ENCODE measurements at places on chromosomes 13 and 19.
A peak's percentile ranks its signal among the peaks of the same experiment; 100 is the strongest.

GRCh38 chr19:39001041-39001440 is 25.5 kb upstream of the FBXO17 start:
- no peak for DNase-seq
- H3K27ac ChIP-seq: no peak overlapping the region
- H3K4me1 ChIP-seq: no peaks in the 10 kb centered on the region
- no peaks in the 10 kb centered on the region for H3K27me3 ChIP-seq

GRCh38 chr13:99859178-99860177 is 112.1 kb downstream of the ZIC5 start:
- H3K27me3 ChIP-seq: no peaks in the 10 kb centered on the region
- no peak for DNase-seq
- H3K27ac ChIP-seq: no peak overlapping the region
- H3K36me3 ChIP-seq: no peaks in the 10 kb centered on the region

DNA sequence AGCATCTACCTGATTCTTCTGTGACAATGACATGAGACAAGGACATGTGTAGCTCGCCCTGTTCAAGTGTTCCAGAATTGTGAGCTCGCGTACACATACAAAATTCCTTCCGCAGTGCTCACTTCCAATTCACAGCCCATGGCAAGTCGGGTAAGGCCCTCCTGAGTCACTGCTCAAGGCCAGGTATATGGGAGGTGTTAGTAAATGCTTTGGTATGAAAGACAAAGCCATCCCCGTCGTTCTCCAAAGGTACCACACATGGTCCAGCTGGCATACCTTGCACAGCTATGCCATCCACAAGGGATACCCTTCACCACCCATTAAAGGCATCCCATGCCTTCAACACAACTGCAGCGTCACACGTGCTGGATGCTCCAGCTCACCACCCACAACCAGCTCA is 4.4 kb upstream of the ELL start:
- DNase-seq: no peak
- H3K36me3 ChIP-seq: no peaks in the 10 kb centered on the region
- no peak overlapping the region for H3K27ac ChIP-seq
- no peaks in the 10 kb centered on the region for H3K27me3 ChIP-seq
- no peaks in the 10 kb centered on the region for H3K4me1 ChIP-seq

- H3K27me3 ChIP-seq: no peaks in the 10 kb centered on the region
- no peaks in the 10 kb centered on the region for H3K4me1 ChIP-seq
- H3K36me3 ChIP-seq: no peaks in the 10 kb centered on the region
- H3K4me3 ChIP-seq: no peak overlapping the region
- no peak for DNase-seq
Measured at GRCh38 chr19:27654266-27654990, 1558.5 kb downstream of the UQCRFS1 start.

- no peak for DNase-seq
- H3K36me3 ChIP-seq: no peaks in the 10 kb centered on the region
- peak overlapping the region; percentile 84 for H3K27ac ChIP-seq
- H3K4me3 ChIP-seq: peak overlapping the region; percentile 26
Measured at GRCh38 chr13:45413826-45414307, 4.3 kb downstream of the SLC25A30 start.

GRCh38 chr19:39024875-39025641 is 7.3 kb downstream of the FBXO27 start:
- DNase-seq: no peak
- H3K27me3 ChIP-seq: no peaks in the 10 kb centered on the region
- no peak overlapping the region for H3K4me3 ChIP-seq
- H3K27ac ChIP-seq: no peak overlapping the region

- no peak overlapping the region for H3K4me3 ChIP-seq
- peaks cover 8% of the 10 kb centered on the region for H3K4me1 ChIP-seq
- no peak for DNase-seq
Measured at GRCh38 chr19:10471909-10472308, 31.2 kb downstream of the KEAP1 start.

DNA sequence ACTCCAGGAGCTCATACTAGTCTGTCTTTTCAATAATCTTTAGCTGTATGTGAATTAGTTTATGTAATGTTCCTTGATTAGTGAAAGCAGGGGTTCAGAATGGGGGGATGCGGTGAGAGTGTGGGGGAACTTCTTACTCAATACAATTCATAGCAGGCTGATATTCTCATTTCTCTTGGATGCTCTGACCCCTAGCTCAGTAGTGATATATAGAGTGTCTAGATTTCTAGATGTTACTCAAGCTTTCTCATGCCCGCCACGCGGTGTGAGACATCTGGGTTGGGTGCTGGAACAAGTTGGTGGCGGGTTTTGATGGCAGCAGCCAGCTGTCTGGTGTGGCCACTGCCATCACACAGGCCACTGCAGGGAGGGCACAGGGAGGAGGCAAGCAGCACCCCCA is 39.3 kb upstream of the FLT1 start:
- no peaks in the 10 kb centered on the region for H3K36me3 ChIP-seq
- no peak overlapping the region for H3K4me3 ChIP-seq
- DNase-seq: no peak
- no peaks in the 10 kb centered on the region for H3K4me1 ChIP-seq

GRCh38 chr13:51223560-51224270 is 1.5 kb downstream of the FAM124A start:
- no peak overlapping the region for H3K4me3 ChIP-seq
- no peaks in the 10 kb centered on the region for H3K36me3 ChIP-seq
- peaks cover 3% of the 10 kb centered on the region for H3K4me1 ChIP-seq

GRCh38 chr13:63110466-63110865 is 1694.8 kb upstream of the PCDH20 start:
- no peaks in the 10 kb centered on the region for H3K27me3 ChIP-seq
- no peaks in the 10 kb centered on the region for H3K36me3 ChIP-seq
- no peak for DNase-seq
- H3K4me1 ChIP-seq: peaks cover 8% of the 10 kb centered on the region

GRCh38 chr19:3626473-3627350 is at the start of gene CACTIN:
TSS of gene CACTIN (minus strand) at chr19:3626790. CDS start at chr19:3626762, 28 bp downstream.
- H3K27me3 ChIP-seq: no peaks in the 10 kb centered on the region
- H3K4me1 ChIP-seq: peaks cover 7% of the 10 kb centered on the region
- peak within 1 kb of the TSS; percentile 96 for H3K4me3 ChIP-seq
- H3K27ac ChIP-seq: peak within 1 kb of the TSS; percentile 98
- no peaks in the 10 kb centered on the region for H3K36me3 ChIP-seq

DNA sequence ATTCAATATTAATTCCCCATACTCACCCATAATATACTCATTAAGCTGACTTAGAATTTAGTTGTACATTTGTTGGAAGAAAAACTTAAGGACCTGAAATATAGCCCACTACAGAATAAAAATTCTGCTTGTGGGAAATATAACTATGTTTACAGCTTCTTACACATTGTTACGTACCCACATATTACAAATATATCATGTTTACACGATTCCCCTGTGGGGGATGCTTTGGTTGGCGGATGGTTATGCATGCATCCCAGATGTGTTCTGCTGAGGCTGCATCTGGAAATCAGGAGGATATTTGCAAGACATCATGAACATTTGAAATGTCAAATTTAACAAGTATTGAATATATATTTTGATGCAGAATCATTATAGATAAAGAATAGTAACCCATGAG is 79.5 kb upstream of the KL start:
- no peak overlapping the region for H3K4me3 ChIP-seq
- no peak overlapping the region for H3K27ac ChIP-seq
- H3K4me1 ChIP-seq: no peaks in the 10 kb centered on the region
- no peaks in the 10 kb centered on the region for H3K27me3 ChIP-seq

GRCh38 chr19:15759962-15760565 is 22.3 kb downstream of the OR10H3 start:
- peaks cover 13% of the 10 kb centered on the region for H3K27me3 ChIP-seq
- no peaks in the 10 kb centered on the region for H3K36me3 ChIP-seq
- H3K4me3 ChIP-seq: no peak overlapping the region
- no peak for DNase-seq
- no peaks in the 10 kb centered on the region for H3K4me1 ChIP-seq

DNA sequence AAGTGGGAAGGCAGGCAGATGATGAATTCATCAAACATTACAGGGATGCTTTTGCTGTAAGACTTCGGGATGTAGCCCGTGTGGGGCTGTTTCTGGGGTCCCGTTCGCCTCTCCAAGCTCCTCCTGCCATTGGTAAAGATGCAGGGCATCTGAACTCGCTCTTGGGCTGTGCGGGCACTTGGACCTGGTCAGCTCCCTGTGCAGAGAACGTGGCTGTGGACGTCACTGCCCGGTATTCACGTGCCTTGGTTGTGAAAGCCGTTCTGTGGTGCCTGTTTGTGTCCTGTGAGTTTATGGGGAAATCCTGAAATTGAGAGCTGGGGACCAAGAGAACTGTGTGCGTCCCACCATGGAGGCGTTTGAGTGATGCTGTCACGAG is 5.4 kb downstream of the TFDP1 start:
- H3K36me3 ChIP-seq: no peaks in the 10 kb centered on the region
- no peak for DNase-seq
- H3K27me3 ChIP-seq: no peaks in the 10 kb centered on the region
- no peaks in the 10 kb centered on the region for H3K4me1 ChIP-seq
- no peak overlapping the region for H3K27ac ChIP-seq

DNA sequence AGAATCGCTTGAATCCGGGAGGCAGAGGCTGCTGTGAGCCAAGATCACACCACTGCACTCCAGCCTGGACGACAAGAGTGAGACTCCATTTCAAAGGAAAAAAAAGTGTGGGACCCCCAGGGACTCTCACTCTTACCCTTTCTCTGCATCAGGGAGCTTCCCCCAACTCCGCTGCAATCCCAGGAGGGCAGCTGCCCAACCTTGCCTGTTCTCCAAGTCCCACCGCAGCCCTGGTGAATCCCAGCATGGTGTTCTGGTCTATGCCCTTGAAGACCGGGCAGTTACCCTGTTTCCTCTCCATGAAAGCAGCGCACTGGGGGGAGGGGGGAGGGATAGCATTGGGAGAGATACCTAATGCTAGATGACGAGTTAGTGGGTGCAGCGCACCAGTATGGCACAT is 35.7 kb upstream of the DPRX start:
- H3K27ac ChIP-seq: no peak overlapping the region

- H3K36me3 ChIP-seq: no peaks in the 10 kb centered on the region
- no peaks in the 10 kb centered on the region for H3K27me3 ChIP-seq
Measured at GRCh38 chr13:33828431-33829129, 10.6 kb downstream of the RFC3 start.

DNA sequence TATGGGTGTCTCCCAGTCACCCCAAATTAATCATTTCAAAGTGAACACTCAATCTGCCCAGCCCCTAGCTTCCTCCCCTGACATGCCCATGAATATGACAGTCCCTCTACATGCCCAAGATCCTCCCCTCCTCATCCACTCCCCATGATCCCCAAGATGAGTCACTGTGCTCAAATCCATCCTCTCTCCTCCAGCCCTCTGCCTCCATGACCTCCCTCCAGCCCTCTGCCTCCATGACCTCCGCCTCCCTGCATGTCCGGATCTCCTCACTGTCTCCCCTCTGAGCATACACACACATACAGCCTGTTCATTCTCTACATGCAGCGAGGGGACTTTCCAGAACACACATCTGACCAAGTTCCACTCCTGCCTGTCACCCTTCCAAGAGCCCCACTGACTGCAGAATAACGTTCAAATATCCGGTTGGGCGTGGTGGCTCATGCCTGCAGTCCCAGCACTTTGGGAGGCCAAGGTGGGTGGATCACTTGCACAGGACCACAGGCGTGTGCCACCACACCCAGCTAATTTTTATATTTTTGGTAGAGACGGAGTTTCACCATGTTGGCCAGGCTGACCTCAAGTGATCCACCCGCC is 18.4 kb upstream of the FEM1A start:
- no peaks in the 10 kb centered on the region for H3K27me3 ChIP-seq
- no peak overlapping the region for H3K27ac ChIP-seq
- no peak overlapping the region for H3K4me3 ChIP-seq
- H3K36me3 ChIP-seq: no peaks in the 10 kb centered on the region

GRCh38 chr13:113536461-113537110 is 46.1 kb upstream of the DCUN1D2 start:
- H3K4me1 ChIP-seq: no peaks in the 10 kb centered on the region
- no peaks in the 10 kb centered on the region for H3K27me3 ChIP-seq
- H3K36me3 ChIP-seq: no peaks in the 10 kb centered on the region
- DNase-seq: no peak

Data from pancreas (tissue), 10 donors.